CD4-positive, alpha-beta T cell treated with Interferon gamma for 1 hour (primary cell): ENCODE measurements at places on chromosomes 6 and 20.
A peak's percentile ranks its signal among the peaks of the same experiment; 100 is the strongest.

DNA sequence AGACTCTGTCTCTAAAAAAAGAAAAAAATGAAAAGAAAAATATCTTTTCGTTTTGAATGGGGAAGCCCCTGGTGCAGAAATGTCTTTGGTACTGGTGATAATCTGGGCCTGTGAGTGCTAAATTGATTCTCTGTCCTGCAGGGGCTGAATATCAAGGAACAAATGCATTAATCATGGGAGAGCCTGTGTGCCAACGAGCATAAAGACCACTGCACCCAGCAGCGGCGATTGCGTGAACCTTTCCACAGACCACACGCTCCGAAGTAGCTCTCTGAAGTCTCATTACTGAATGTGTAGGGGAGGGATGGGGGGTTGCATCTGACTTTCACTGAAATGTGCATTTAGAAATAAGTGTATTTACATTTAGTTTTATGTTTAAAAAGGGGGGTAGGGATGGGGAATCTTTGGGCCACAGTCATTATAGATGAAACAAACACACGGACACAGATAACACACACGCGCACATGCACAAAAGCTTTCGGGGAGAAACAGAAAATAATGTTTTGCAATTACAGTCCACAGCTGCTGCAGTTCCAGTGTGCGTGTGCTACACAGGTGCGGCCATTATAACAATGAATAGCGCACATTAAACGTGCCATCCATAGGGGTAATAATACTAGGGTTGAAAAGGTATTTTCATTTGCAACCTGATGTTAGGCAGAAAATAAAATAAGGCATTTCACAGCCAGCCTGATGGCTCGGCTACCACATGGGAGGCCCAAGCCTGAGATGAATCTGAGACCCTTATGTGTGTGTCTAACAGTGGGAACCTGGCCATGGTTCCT, 154.0 kb downstream of the MBOAT1 start:
- no peak for DNase-seq

DNA sequence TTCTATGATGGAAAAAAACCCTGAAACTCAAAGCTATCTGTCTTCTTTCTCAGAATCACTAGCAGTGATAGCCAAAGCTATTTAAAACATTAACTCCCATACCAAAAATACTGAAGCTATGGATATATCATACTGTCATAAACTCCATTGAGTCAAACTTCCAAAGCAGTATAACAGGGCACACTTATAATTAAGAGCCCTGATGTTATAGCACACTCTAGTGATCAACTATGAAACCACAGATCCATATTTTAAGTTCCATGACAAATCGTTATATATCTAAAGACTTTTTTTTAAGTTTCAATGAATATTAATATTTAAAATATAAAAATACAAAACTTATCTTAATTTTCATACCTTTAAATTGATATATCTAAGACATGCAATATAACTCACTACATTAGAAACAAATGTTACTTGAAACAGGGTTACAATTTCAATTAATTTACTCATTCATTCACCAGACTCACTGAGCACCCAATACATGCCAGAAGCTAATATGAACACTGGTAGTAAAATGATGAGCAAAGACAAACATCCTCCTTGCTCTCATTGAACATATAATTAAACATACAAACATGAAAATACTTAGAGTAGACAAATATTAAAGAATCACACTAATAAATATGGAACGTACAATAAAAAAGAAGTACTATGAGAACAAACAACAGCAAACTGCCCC, 69.3 kb downstream of the IBTK start:
- no peak for DNase-seq

GRCh38 chr6:75935473-75935793, 137.0 kb downstream of the IMPG1 start:
- DNase-seq: no peak

DNA sequence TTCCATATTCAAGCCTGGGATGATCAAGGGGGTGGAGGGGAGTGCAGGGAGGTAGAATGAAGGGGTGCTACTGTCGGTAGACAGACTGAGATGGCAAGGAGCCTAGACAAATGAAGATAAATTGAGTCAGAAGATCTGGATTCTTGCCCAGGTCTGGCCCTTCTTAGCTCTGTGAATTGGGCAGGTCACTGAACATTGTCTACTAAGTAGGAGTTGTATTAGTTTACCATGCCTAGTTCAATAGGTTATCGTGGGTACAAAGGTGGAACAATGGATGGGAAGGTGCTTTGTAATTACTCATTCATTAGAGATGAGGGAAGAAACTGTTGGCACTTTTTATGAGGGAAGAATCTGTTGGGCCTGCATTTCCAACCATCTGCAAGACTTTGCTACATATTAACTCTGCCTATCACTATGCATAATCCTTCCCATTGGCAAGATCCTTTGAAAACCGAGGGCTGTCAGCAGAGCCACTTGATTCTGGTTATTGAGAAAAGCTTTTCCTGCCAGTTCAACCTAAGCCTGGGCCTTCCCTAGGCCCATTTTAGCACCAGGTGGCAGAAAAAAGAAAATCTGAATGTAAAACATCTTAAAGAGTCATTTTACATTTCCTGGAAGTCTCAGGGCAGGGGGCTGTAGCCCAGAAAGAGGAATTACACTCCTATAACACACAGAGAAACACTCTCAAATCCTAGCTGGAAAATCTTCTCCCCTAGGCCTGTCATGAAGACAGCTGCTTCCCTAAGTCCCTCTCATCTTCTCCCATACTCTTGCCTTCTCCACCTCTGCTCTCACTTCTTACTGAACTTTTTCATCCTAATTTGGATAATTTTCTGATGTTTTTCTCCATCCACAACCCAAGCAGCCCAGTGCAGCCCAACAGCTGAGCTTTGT, 103.5 kb downstream of the CD24 start:
- DNase-seq: no peak

DNA sequence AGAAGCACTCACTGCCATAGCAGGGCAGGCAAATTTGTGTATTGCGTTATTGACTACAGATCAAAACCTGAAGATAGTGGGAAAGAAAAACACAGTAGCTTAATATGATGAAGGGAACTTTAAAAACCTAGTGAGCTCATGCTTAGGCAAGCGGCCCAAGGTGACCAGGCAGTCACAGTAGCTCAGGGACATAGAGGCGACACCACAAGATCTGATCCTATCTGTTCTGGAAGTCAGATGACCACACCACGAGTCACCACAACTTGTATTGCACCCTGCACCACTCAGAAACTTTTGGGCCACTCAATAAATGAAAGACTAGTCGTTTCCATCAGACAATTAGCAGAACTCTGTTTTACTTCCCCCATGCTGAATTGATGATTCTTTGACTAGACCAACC, 4.9 kb downstream of the CLIC5 start:
- DNase-seq: no peak

DNA sequence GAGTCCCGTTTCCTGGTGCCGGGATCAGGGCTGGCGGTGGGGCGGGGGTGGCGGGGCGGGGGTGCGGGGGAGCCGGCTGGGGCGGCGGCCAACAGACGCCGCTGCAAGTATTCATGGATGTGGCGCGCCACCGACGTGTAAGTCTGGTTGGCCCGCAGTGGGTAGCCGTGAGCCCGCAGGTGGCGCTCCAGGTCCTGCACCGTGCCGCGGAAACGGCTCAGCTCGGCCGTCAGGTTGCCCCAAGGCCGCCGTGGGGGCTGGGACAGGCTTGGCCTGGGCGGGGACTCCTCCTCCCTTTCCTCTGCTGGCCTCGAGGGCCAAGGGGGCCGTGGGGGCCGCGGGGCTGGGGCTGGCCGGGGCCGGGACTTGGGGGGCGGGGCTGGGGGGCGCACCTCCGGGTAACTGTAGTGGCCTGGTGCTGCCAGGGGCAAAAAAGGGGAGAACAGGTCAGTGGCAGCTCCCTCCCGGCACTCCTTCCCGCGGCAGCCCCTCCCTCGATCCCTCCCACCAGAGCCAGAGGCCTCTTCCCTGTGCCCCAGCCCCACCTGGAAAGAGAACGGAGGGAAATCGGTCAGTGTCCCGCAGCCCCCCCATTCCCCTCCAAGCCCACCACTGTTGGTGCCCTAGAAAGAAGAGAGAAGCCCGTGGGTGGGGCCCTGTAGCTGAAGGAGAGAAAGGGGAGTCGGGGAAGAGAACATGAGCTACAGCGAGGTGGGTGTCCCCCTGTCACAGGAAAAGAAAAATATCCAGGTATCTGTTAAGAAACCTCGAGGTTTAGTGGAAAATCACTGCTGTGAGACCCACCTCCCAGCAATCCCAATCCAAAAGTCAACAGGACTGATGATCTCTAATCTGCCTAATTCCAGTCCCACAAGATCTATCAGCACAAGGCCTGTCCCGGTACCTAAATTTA, 21.3 kb downstream of the TNXB start:
- peak; percentile 70 for DNase-seq

DNA sequence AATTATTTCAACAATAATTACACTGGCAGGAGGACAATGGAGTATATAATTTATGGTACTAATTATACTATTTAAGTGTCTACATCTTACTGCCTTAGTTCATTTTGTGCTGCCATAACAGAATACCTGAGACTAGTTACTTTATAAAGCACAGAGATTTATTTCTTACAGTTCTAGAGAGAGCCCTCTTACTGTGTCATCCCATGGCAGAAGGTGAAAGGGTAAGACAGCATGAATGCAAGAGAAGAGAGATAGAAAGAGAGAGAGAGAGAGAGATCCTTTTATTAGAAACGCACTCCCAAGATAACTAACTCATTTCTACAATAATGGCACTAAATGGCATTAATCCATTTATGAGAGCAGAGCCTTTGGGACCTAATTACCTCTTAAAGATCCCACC, 314.7 kb downstream of the EPM2A start:
- DNase-seq: no peak
